ENCODE measurements at places on chromosomes 12 and 14.

DNA sequence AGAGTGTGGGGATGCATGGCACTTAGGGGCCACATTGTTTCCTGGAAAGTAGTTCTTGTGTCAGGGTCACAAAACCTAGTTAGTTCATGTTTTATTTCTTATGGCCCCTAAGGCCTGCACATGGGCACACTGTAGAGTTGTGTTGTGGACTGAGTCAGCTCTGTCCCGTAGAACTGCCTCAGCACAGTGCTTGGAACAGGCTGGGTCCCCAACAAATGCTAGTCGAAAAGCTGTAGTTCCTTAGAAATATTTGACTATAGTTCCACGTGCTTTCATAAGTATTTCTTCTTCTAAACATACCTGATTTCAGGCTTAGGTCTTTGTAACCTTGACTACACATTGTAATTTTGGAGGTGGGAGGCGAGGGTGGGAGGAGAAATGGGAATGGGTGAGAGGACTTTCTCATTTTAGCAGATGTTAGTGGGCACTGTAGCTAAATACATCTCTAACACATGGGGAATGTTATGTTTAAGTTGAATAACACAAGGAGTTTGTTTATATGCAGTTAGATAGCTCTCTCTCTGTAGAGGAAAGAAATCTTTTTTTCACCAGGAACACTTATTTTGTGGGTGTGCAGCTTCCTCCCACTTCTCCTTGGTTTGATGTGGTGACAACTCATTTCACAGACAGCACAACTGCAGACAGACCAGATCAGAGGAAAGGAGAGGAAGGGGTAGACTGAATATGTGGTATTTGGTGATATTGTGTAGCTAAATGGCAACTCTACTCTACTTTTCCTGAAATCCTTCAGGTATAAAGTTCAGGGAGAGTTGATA, 39.5 kb upstream of the DACT1 start:
- DNase-seq = no peak

GRCh38 chr14:43503508-43503907, 1003.6 kb downstream of the FSCB start:
- DNase-seq = peak; percentile 2

DNA sequence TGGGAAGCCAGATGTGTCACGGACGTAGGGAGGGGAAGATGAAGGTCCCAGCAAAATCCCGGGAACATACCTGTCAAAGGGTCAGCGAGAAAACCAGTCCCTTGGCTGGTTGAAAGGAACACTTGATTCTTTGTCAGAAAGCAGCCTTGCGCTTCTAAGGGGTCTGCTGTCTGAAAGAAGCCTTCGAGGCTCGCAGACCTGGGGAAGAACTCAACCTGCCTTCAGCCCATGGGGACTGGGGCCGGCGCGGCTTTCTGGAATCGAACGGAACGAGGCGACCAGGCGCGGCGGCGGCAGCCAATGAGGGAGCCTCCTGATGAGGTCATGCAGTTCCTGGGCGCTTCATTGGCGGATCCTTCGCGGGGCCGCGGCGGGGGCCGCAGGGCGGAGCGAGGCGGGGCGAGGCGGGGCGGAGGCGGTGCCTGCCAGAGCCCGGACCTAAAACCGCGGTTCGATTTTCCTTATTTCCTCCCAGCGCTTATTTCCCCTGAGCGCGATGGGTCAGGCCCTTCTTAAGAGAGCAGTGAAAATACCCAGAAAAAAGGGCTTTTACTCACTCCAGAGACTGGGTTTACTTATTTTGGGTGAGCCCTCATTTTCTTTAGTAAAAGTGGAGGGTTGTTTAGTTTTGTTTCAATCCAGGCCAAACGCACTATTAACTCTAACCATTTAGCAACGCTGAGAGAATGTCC, 11.8 kb upstream of the TTC7B start:
- peak; percentile 93 for DNase-seq

- DNase-seq = no peak
Observed at GRCh38 chr14:97804056-97804455, 1006.9 kb downstream of the VRK1 start.
